ENCODE measurements at places on chromosomes 1 and 21.

DNA sequence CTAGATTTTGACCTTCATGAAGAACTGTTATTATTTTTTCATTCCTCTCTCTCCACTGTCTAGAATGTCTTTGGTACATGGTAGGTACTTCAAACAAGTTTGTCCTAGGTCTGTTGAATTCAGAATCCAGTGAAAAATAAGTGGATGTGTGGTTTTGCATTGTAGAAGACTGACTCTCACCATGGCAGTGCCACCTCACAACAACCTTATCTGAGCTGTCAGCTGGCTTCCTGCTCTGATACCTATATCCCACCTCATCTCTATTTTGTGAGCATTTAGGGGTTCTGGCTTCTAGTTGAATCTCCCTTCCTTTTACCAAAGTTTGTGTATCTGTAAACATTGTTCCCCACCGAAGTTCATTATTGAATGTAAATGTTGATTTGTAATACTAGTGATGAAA, 9.1 kb downstream of the SWT1 start:
- no peak for DNase-seq

GRCh38 chr1:232334811-232335210, 295.1 kb downstream of the SIPA1L2 start:
- no peak for DNase-seq

DNA sequence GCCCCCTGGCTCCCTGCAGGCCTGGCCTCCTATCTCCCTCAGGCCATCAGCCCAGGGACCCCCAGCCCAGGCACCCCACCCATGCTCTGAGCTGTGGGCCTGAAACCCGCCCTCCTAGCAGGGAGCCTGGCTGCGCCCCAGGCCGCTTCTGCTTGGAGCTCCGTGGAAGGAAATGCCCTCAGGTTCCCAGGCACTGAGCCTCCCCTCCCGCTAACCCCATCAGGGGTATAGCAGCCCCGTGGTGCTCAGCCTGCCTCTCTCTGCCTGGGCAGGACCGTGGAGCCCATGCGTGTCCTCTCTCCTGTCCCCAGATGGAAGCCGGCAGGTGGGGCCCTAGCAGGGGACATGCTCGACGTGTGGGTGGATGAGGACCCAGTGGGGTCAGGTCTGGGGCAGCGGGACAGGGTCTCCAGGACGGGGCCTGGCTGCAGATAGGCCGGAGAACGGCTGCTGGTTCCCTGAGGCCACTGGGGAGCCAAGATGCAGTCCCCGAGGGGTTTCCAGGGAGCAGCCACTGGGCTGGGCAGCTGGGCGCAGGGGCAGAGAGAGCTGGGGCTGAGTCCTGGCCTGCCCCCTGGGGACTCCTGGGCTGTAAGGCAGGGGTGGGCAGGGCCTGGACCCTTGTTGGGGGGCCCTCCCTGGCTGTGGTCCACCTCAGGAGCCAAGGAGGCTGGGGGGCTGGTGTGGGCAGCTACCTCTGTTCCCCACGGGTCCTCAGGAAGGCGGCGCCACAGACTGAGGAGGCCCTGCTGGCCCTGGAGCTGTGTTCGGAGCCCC, 75.5 kb downstream of the MORN1 start:
- DNase-seq: no peak

- no peak for DNase-seq
Measured at GRCh38 chr1:234310460-234310817, 62.8 kb upstream of the COA6 start.

GRCh38 chr1:223266632-223267172, 97.3 kb downstream of the SUSD4 start:
- no peak for DNase-seq

DNA sequence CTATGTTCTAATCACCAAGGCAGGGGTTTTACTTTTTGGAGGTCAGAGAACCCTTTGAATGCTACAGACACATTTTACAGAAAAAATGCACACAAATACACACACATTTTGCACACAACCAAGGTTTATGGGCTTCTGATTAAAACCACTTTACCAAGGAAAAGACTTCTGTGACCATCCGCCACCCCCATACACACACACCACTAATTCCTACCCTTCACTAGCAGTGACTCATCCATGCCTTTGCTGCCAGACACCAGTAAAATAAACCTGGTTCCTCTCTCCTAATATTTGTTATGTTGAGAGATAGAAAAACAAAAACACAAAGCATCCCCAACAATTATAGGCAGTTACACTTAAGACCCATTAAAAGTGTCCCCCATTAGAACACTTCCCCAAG, 12.9 kb downstream of the PIGM start:
- DNase-seq: no peak

DNA sequence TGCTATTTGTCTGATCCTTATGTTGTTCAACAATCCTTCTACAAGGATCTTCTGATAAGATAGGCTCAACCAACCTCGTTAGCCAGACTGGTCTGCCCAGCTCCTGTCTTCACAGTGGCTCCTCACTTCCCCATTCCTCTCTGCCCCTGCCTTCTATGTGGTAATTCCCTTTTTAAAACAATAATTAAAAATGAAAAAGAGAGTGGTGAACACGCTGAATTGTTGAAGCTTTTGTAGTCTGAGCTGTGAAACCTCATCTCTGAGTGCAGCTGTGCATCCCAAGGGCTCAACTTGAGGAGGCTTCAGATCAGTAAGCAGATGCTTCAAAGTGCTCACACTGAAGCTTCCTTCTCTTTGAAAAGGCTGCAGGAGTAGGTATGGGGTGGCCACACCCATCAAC, 70.7 kb upstream of the JUN start:
- DNase-seq: no peak

DNA sequence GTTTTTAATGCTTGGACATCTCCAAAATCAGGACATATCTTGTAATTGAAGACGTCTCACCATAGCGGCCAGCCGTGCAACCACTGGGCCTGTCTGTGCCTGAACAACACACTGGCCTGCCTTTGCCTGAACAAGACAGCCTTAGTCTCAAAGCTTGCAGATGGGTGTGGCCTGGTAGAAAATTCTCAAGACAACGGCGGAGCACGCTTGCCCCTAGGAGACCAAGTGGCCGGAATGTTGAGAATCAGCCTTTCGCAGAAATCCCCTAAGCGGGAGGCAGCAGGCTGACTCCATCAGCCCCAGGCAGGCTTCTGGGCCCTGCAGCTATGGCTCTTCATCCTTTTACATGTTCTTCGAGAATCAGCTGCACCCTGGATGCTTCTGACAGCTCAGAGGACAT, 98.0 kb upstream of the C1orf174 start:
- DNase-seq: no peak

DNA sequence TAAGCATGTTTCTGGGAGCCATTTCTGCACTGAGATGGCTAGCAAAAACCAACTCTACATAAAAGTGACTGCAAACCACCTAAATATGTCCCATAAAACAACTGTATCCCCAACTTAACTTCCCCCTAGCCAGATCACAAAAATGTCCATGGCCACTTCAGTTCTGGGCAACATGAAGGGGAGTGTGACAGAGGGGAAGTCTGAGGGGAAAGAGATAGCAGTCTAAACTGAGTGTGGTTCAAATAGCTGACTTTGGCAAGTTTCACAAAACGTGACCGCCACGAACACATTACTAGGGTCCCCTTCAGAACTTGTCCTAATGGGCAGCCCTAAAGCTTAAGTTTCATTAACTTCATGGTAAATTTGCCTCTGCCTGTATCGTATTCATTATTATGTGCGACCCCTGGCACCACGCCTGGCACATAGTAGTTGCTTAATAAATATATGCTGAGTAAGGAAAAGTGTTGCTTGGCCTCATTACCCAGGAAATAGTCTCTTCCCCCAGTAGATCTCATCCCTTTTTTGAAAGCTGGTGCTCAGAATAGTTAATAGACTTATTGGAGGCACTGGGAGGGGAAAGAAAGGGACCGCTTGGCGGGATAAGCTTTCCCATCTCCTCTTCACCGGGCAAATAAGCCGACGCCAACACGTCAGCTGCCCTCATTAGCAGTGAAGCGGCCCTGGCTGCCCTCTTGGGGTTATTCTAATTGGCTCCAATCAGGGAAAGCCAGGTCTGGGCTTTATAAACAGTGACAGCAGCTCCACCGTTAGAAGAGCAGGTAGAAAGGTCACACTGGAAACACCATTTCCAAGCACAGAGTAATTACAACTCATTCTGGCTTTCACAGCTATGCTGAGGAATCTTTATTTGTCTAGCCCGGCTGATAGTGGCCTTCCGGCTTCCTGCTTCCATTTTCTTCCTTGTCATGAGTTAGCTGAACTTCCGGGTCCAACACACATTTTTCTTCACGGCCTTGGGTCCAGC, 122.1 kb downstream of the LRIG2 start:
- DNase-seq: no peak

DNA sequence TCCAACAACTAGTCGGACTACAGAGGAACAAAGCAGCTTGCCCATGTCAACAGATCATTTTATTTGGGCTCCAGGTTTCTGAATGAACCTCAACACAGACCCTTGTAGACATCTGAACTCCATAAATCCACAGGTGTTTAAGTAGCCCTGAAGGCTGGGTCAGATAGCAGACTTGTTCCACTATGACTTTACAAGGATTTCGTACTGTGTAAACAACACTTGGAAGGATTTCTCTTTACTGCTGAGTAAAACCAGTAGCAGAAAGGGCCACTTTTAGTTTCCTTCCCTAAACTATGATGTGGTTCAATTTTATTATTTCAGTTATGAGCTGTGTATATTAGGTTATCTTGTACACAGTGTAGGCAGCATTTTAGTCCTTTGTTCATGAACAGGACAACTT, 316.4 kb upstream of the ADGRL2 start:
- DNase-seq: no peak

- DNase-seq: no peak
Measured at GRCh38 chr1:34452451-34452850, 275.7 kb downstream of the C1orf94 start.
